ENCODE measurements at places on chromosomes 12 and 14.
A peak's percentile ranks its signal among the peaks of the same experiment; 100 is the strongest.

GRCh38 chr12:51071663-51072062 lies 11.7 kb downstream of the CSRNP2 start:
- no peak for DNase-seq

GRCh38 chr14:57979376-57980048 lies 113.6 kb upstream of the SLC35F4 start:
- no peak for DNase-seq

DNA sequence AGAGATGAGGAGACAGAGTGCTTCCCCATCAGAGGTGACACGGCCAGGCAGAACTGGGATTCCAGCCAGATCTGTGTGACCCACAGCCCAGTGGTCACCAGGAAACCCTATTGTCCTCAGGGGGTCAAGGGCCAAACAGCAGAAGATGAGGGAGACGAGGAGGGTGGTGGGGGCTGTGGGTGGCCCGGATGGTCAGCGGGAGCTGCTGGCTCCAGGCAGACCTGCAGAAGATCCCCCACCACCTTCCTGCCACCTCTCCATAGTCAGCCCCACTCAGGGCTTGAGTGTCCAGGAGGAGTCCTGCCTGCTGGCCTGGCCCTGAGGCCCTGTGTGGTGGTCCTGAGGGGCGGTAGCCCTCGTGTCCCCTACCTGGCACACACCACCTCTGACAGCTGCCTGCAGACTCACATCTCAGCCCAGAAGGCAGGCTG lies 136.8 kb downstream of the CALM1 start:
- DNase-seq = no peak

- peak; percentile 67 for DNase-seq
These were observed 198.9 kb downstream of the EPS8 start for GRCh38 chr12:15590180-15590826.

Data from NCI-H1092 treated with DMSO at 0.1 percent for 48 hours (cell line).